Urinary bladder (tissue), 4 donors: ENCODE measurements at places on chromosomes 6 and 20. TPM values are rescaled to one million over a fixed set of nuclear protein-coding genes. Genes with fewer than 3 reads are reported as not detected.

GRCh38 chr20:16124491-16124890 lies 448.8 kb downstream of the KIF16B start:
- DNase-seq, result no peak

The ALDH8A1 gene
- 1.1 TPM for total RNA-seq

GRCh38 chr6:41615311-41615710 lies 23.0 kb upstream of the MDFI start:
- no peak for DNase-seq

- DNase-seq, result no peak
Measured at GRCh38 chr20:44837946-44838345, 27.6 kb upstream of the RIMS4 start.

- no peak for DNase-seq
Measured at GRCh38 chr6:168877821-168878282, 375.8 kb downstream of the THBS2 start.

The TPBG gene
- total RNA-seq, result 27.0 TPM

GRCh38 chr6:47853766-47854165 lies 71.9 kb downstream of the OPN5 start:
- no peak for DNase-seq

- DNase-seq, result no peak
Measured at GRCh38 chr6:53796791-53797190, 2.0 kb downstream of the LRRC1 start.

GRCh38 chr20:56629464-56630085 lies 469 bp downstream of the TFAP2C start:
- no peak for DNase-seq

- peak; percentile 25 for DNase-seq
Measured at GRCh38 chr6:32415521-32416019, 8.6 kb upstream of the BTNL2 start.

DNA sequence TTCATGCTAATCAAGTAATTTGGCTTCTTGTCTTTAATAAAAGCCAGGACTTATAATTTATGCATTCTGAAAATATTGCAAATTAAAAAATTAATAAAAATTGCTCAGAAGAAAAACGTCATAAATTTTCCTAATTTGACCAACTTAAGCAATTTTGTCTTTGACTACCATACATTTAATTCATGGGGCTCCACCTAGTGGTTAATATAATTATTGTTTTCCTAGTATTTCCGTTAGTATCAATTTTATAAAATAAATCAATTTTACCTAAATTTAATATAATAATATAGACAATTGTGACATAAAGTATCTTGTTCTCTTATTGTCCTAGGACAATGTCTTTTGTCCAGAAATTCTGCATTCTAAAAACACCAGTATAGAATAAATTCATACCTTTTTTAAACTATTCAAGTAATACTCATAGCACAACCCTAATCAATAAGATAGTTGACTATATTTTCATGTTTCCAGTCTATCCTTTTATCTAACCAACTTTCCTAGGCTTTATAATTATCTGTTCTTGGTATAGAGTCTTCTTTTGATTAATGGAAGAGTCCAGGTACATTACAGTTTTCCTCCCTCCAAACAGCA lies 319.9 kb downstream of the TRDN start:
- DNase-seq, result no peak

GRCh38 chr20:14667226-14667625 lies 329.8 kb upstream of the FLRT3 start:
- DNase-seq, result no peak

The NKAIN4 gene
- total RNA-seq, result 4.0 TPM

- no peak for DNase-seq
Measured at GRCh38 chr20:11403711-11404110, 514.0 kb upstream of the BTBD3 start.

The CLPSL2 gene
- total RNA-seq, result not detected

The CTAGE9 gene
- total RNA-seq, result not detected

DNA sequence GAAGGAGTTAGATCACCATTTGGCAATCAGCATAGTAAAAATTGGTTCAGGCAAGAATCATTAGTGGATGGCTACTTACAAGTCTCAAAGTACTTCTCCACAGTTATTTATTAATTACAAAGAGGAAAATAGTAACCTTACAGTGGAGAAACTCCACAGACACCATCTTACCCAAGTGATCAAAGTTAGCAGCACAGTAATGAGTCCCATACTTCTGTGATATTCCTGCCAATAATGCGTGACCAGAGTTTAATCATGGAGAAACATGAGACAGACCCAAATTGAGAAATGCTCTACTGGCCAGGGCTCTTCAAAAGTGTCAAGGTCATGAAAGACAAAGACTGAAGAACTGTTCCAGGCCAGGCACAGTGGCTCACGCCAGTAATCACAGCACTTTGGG lies 9.5 kb downstream of the TBC1D7 start:
- no peak for DNase-seq

- no peak for DNase-seq
Measured at GRCh38 chr6:121223212-121223611, 111.1 kb downstream of the TBC1D32 start.

The MMP24 gene
- total RNA-seq, result 1.5 TPM

The MAS1 gene
- total RNA-seq, result 0.05 TPM

The SSTR4 gene
- total RNA-seq, result not detected

DNA sequence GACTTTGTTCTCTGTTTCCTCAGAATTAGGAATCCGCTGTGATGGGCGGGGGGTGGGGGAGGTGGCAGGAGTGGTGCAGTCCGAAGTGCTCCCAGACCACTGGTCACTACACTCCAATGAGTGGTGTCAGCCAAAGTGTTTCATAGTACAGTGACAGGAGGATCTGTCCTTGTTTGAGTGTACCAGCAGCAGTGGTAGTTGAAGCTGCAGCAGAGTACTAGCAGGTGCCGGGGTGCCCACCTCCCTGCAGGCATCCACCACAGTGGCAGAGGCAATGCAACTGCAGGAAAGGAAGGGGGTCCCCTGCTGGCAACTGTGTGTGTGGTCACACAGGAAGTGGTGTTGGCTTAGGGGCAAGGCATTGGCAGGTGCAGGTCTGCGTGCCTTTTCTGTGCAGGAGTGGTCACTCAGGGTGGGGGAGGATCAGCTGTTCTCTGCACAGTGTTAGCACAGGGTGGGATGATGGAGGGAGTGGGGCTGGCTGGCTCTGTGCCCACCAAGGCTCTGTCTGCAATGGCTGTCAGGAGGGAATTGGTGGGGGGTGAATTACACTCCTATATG lies 9.7 kb downstream of the HLA-DOB start:
- DNase-seq, result no peak

GRCh38 chr6:32070814-32071543 lies 32.8 kb downstream of the CYP21A2 start:
- DNase-seq, result no peak

- DNase-seq, result no peak
Measured at GRCh38 chr6:71446057-71446456, 157.4 kb downstream of the OGFRL1 start.

DNA sequence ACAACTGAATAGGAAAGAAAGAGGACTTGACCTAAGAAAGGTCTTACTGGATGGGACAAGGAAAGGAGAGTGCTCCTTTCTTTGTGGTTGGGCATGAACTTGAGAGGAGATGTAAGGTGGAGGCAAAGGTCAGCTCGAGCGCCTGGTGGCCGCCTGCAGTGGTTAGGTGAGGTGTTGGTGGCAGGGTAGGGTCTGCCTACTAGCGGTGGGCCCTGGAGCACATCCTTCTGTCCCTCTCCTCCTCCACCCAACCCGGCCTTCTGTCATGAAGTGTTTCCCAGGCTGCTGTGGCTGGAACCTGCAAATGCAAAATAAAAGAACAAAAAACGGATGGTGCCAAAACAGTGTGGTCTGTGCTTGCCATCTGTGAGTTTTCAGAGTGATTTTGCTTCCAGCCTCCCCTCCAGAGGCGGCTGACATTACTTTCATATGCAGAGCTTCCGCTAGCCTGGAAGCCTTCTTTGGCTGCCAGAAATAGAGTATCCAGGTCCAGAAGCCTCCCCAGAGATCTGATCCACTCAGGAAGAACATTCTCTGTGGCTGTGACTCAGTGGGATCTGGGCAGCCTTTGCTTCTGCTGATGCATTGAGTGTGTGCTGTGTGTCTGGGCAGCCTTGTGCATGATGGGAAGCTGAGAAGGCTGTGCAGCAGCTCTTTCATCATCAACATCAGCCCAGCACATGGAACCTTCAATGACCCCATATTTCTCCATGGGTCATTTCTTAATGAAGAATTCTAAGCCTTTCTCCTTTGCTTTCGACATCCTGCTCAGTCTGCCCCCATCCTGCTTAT lies 79.8 kb upstream of the FAM184A start:
- no peak for DNase-seq

GRCh38 chr6:85424981-85425380 lies 24.9 kb upstream of the NT5E start:
- DNase-seq, result no peak

DNA sequence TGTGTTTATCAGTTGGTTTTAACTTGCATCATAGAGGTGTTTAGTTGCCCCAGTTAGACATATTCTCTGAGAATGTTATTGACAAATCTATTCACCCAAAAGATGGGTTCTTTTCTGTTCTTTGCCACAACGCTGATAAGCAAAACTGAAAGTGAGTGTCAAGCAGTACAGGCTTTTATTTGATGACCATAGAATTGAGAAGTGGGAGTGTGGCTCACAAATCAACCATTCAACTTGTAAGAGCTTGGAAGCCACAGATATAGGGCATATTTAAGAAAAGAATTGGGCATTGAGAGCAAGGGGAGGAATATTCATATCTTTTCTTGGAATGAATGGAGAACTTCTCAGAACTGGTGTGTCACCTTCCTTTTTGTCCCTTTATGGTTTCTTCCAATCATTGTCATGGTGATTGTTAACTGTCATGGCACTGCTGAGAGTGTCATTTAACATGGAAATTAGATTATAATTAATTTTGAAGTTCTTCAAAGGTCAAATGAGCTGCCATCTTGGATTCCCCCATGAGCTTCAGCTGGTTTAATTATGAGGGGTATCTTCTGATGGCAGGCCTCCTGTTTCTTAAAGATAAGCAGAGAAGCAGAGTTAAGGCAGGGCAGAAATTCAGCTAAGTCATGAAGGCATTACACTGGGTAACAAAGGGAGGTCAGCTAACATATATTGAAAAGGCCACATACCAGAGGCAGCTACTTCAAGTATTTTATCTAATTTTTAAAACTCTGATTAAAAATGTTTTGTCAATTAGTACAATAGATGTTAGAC lies 254.0 kb upstream of the HTR1E start:
- DNase-seq, result no peak

DNA sequence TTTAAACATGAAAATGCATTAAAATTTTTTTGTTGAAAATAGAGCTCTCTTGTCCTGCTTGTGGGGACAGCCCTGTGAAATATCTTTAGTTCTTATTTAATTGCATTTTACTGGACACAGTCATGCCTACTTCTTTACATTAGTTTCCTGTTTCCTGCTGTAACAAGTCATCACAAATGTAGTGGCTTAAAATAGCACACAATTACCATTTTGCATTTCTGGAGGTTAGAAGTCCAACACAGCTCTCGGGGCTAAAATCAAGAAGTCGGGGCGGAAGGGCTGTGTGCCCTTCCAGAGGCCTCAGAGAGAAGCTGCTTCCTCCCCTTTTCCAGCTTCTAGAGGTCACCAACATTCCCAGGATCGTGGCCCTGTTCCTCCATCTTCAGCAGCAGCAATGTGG lies 29.4 kb downstream of the PNLDC1 start:
- no peak for DNase-seq

- no peak for DNase-seq
Measured at GRCh38 chr20:7355051-7355450, 585.2 kb downstream of the HAO1 start.

The ME1 gene
- 12.3 TPM for total RNA-seq

DNA sequence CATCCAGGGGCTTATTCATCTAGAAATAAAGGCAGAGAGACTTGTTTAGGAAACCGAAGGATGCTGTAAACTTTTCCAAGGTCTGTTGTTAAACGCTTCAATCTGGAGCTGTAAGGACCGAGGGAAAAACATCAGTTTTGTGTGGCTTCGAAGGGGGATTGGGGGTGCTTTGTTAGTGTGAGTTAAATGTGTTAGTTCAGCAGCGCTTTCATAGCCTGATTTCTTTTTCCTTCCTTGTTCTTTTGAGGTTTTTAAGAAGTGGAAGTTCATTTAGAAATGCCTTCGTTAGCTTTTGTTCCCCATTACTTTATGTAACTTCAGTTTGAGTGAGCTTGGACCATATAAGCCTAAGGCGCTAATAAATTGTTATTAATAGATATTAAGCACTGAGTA lies 1.5 kb downstream of the ANKS1A start:
- DNase-seq, result no peak

DNA sequence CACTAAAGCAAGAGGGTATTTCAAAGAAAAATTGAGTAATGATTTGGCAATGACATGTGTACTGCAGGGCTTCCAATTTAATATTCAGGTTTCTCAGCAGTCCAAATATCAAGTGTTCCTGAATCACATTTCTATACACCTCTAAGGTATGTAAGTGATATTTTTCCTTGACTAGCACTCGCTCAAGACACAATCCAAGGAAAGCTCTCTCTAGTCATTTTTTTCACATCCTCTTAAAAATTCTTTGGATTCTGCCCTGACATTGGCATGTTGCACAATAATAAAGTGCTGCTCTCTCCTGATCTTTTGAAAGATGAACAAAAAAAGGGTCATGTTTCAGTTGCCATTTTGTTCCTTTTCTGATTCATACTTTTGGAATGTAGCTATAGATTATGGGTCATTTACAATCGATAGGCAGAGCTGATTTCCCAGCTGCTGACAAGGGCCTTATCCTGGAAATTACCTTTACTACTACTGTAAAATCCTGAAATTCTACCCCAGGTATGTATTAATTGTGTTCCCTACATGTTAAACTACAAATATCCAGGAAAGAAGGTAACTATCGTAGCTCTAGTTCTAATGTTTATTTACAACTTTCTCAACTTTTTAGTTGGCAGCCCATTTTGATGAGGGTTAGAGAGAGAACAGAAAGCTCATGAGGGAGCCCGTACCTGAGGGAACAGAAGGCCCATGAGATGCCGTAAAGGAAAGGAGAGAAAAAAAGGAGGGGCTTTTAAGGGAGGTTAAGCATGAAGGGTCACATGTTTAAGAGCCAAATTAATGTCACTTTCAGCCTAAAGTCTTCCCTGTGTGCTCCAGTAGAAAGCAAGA lies 22.2 kb upstream of the ADGRG6 start:
- no peak for DNase-seq

DNA sequence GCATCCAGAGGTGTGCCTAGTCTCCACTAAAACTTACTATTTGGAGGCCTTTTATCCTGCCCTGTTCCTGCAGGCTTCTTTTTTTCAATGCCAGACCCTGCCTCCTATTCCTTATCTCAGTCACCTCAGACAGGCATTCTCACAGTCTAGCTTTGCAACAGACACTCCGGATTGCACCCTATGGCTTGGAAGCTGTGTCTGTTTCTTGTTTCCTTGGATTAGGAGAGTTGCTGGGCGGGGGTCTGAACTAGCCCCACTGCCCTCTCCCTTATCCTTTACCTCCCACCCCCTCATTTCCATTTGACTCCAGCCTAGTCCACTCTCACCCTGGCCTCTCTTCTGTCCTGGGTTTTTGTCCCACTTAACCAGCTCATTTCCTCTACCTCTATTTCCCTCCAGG lies 228.1 kb upstream of the CITED2 start:
- no peak for DNase-seq

The CRYBG1 gene
- 32.4 TPM for total RNA-seq

- no peak for DNase-seq
Measured at GRCh38 chr6:135145063-135145800, 35.9 kb upstream of the MYB start.

The ANGPT4 gene
- total RNA-seq, result 0.21 TPM

The MUCL3 gene
- not detected for total RNA-seq

The HLA-B gene
- total RNA-seq, result 234 TPM
